Activated T-cell treated with anti-CD3 and anti-CD28 coated beads, Interleukin-2, amount 50 U/mL, for 4 hours (primary cell): ENCODE measurements at places on chromosomes 5 and 9.

DNA sequence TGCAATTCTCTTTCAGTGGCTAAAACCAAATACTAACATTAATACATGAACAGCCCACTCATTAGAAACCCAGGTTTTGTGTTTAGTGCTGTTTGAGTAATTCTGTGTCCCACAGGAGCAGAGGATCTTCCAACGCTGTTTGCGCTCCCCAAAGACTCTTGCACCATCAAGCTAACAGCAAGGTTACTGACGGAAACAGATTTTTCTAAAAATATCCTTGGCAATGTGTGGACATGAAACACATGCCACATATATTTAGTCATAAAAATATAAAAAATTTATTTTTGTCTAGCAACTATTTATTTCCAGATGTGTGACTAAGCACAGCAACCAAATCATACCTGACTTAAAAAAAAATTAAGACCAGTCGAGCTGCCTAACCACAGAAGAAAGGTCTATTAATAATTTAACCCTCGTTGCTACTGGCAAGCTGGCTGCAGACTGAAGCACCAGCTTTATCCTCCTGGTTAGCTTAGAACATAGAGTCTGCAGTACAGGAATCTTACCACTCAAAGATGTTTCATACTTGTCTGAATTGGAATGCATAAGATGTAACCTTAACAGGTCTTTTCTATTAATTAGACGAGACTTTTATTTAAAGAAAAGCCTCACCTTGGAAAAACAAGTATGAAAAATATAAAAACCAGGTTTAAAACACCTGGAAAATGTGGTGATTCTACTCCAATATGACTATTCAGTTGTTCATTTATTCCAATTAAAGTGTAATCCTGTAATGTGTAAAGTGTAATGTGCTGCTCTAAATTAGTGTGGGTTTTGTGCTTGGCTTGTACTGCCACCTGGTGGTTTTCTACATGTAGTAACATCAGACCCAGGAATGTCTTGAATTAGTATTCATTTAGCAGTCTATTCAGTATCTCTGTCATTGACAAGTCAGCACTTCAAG is 272.5 kb downstream of the EPB41L4A start:
- DNase-seq: peak; percentile 35

DNA sequence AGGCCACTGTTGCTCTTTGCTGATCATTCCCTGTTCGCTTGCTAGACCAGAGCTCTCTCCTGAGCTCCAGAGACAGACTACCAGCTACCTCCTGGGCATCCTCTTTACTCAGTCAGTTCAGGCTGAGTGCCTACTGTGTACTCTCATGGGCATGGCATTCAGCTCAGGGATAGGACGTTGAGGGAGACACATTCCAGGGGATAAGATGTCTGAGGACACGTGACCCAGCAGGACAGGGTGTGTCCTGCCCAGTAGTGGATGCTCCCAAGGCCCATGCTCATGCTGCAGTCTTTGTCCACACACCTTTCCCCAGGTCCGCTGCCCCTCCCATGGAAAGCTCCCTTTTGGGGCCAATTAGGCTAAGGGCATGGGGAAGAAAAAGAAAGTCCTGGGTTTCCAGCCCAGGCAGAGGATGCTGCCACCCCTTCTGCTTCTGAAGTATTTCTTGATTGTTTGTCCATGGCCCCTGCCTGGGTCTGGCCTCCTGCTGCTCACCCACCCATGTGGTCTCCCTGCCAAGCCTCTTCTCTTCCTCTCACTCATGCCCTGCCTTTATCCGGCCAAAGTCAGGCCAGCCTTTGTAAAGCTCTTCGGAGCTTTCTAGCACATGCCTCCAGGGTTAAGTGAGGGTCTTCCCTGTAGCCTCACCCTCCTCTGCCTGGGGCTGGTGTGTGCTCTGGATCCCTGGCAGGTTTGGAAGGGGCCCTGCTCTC is 60.5 kb upstream of the PITX1 start:
- no peak for DNase-seq

- no peak for DNase-seq
Measured at GRCh38 chr5:138874771-138875551, at the start of gene LRRTM2. Gene LRRTM2, minus strand, starts transcription at chr5:138875335. Its CDS starts 424 bp downstream, at chr5:138874911.

GRCh38 chr5:113204525-113205161 is 228.0 kb downstream of the DCP2 start:
- no peak for DNase-seq

- DNase-seq: no peak
Measured at GRCh38 chr5:62717301-62717933, 138.8 kb downstream of the LRRC70 start.

GRCh38 chr9:91923145-91923544 is 26.9 kb downstream of the ROR2 start:
- DNase-seq: no peak

DNA sequence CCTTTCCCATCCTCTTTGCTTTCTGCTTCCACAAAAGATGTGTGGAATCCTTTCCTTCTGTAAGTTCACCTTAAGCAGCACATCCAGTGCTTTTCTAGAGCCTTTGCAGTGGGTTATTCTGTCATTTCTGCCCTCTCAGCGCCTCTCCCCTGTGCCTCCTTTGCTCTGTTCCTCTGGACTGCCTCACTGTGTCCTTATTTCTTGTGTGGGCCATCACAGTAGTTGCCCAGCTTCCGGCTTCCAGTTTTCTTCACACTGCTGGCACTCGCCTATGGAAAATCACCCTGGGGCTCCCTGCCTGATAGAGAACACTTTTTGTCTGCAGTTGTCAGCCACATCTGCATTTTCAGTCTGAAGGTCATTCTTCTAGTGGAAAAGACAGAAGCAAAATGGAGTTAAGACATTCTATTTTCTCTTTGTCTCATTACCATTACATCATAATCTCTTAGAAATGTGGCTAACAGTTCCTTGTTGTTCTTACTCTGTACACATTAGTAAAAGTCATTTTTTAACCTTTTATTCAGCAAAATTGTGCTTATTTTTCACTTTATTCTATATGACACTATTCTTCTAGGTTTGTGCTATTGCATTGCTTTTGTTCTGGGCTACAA is 64.1 kb upstream of the ZNF608 start:
- DNase-seq: no peak

GRCh38 chr5:54390015-54390414 is 65.5 kb upstream of the HSPB3 start:
- no peak for DNase-seq

- no peak for DNase-seq
Measured at GRCh38 chr5:161549106-161549505, 2.6 kb upstream of the GABRB2 start.

- DNase-seq: no peak
Measured at GRCh38 chr5:56247592-56247991, 14.5 kb upstream of the ANKRD55 start.

DNA sequence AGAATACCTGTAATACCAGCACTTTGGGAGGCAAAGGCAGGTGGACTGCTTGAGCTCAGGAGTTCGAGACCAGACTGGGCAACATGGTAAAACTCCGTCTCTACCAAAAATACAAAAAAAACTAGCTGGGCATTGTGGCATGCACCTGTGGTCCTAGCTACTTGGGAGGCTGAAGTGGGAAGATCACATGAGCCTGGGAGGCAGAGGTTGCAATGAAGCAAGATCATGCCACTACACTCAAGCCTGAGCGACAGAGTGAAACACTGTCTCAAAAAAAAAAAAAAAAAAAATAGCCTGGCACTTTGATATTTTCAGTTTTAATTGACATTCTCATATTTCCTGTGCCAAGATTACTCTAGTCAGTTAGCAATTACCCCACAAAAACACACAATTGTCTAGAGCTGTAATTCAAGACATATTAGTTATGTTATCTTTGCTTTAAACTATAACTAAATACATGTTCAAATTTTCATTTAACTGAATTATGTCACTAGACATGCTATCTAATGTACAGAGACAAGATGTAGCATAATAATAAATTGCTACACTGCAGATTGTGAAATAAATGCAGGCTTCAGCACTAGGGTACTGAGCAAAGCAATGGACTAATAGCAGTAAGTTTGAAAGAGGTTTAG is 378.2 kb upstream of the GRAMD2B start:
- DNase-seq: no peak

DNA sequence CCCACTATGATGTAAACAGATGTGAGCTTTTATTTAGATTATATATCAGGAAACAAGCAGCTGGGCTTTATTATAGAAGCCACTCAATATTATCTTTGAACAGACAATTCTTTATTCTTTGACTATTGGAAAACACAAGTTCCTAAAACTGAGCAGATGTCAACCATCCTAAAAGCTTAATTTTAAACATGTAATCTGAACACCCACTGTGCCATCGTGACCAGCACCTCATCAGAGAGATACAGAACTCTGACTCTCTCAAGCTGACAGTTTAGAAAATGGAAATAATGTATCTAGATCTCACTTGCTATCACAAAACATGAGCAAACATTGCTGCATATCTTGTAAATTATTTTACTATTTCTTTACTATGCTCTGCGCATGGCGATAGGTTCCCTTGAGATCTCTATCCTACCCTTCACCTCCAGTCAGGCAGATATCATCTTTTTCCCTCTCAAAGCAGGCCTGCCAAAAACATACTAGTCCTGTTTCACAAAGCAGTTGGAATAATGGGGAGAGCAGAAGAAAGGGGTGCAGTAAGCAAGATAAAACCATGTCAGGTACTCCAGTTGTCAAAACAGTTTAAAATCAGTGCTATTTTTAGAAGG is 151.0 kb downstream of the KIAA0825 start:
- DNase-seq: no peak

DNA sequence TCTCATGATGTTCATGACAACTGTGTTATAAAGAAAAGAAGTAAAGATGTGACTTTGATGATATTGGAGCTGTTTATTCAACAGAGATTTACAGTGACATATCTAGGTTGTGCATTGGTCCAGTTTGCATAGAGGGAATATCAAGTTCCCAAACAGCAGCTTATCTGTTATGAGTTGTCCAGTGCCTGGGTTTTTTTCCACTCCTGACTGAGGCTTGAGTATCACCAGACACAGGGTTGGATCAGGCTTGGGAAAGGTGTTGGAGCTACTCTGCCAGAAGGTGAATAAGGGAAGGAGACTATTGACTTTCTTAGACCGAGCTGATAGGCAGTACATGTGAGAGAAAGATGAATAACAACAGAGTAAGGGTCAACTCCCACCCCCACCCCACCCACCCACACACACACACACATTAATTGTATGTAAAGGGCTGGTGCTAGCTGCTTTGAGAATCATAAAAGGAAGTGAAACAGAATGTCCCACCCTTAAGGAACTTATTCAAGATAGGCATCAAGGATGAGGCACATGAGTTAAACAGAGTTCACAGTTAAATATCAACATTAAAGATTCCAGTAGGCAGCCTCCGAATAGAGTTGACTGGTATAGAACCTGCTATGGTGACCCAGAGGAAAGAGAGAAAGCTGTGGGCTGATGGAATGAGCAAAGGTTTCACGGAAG is 33.0 kb upstream of the RASGRF2 start:
- no peak for DNase-seq

- no peak for DNase-seq
Measured at GRCh38 chr5:53478411-53479044, 1.9 kb upstream of the FST start.

GRCh38 chr5:6185574-6185973 is 192.8 kb downstream of the MED10 start:
- DNase-seq: no peak

DNA sequence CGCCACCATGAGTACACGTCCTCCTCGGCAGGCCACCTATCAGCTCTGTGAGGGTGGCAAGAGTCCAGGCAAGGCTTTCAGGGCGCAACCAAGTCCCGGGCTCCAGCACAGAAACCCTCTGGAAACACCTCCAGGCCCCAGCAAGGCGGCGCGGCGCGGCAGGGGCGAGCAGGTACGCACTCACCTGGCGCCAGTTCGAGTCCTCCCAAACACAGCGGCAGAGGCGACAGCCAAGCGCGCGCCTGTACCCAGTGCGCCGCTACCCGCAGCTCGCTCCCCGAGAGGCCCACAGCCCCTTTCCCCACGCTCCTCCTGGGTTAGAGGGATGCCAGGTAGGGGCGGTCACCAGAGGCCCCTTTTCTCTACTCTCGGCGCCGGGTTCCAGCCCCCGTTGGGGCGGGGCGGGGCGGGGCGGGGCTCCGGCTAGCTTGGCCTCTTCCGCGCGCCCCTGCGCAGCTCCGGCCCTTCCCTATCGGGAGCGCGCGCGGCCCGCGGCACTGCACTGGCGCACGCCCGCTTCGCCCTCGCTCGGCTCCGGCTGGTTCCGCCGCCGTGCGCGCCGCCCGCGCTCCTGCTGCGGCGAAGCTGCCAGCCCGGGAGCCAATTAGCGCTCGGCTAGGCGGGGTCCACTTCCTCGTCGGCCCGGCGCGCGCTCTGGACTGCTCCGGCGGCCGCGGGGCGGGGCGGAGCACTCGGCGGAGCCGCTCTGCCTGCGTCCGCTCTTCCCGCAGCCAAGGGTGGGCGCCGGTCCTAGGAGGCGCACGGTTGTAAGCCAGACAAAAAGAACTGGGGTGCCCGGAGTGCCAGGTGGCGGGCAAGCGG is at the start of the genes NMRK1 and OSTF1:
NMRK1 (minus strand) TSS at position 332 of the 822 bp plus-strand sequence. CDS start 5,040 bp downstream, outside the sequence.
OSTF1 (plus strand) TSS at position 691 of the 822 bp plus-strand sequence. CDS start 179 bp downstream, outside the sequence.
- DNase-seq: peak; percentile 88

- DNase-seq: no peak
Measured at GRCh38 chr9:136970361-136970760, 6.9 kb upstream of the PTGDS start.

- DNase-seq: no peak
Measured at GRCh38 chr5:142939006-142939405, 168.8 kb downstream of the ARHGAP26 start.

GRCh38 chr5:39231705-39232525 is 12.6 kb upstream of the FYB1 start:
- DNase-seq: no peak

DNA sequence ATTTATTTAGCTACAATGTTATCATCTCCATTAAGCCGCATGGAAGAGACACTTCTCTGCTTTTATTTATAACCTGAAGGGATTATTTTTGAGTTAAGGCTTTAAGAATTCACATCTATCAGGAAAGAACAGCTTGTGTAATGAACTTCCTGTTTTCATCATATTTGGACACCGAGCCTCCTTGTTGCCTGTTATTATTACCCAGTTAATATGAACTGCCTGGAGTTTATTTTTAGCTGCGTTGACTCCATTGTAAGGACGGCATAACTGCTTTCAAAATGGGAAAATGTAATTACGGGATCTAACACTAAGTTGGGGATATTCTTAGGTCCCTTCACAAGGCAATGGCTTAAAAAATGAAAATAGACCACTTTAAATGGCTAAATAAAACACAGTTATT is 89.0 kb upstream of the NR4A3 start:
- DNase-seq: no peak

DNA sequence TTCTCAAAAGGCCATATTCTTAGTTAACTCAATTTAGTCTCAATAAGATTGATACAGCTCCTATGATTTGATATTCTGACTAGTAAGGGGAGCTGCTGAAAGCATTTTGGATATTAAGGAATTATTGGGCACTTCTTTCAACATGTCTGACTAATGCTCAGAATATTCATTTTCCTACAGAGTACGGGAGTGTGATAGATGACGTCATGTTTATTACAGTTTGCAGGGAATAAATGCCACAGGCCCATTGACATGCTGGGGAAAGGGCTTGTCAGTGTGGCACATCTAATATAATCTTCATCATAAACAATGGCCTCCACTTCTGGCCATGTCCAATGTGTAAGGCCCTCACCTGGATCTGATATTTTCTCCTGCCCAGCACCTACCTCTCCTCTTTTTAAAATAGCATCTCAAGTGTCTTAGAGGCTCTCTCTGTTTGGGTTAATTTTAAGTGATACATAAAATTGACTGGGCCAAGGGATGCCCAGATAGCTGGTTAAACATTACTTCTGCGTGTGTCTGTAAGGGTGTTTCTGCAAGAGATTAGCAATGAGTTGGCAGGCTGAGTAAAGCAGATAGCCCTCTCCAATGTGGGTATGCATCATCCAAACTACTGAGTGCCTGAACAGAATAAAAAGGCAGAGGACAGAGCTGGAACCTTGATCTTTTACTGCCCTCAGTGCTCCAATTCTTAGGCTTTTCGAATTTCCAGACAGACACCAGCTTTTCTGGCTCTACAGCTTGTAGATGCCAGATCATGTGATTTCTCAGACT is 99.3 kb downstream of the SLC24A2 start:
- no peak for DNase-seq

GRCh38 chr5:138542180-138542955 is 668 bp downstream of the ETF1 start:
- DNase-seq: no peak
